ENCODE measurements at places on chromosomes 3 and 15.

- no peak for DNase-seq
Measured at GRCh38 chr3:110731148-110731547, 340.5 kb upstream of the NECTIN3 start.

DNA sequence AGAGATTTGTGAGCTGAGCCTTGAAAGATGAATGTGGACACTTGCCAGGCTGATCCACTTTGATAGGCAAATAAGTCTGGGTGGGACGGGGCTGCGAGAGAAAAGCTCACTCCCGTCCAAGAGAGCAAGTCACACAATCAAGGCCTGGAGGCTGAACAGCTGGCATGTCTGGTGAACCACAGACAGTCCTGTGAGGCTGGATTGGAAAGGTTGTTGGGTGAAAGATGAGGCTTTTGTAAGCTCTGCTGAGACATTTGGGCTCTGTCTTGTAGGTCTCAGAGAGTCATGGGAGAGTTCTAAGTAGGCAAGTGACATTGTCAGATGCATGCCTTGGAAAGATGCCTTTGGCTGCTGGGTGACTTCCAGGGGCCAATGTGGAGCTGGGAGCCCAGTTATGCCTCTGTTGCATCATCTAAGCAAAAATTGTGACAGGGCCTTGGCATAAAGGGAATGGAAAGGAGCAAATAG lies 38.5 kb downstream of the RPLP1 start:
- DNase-seq, result no peak

DNA sequence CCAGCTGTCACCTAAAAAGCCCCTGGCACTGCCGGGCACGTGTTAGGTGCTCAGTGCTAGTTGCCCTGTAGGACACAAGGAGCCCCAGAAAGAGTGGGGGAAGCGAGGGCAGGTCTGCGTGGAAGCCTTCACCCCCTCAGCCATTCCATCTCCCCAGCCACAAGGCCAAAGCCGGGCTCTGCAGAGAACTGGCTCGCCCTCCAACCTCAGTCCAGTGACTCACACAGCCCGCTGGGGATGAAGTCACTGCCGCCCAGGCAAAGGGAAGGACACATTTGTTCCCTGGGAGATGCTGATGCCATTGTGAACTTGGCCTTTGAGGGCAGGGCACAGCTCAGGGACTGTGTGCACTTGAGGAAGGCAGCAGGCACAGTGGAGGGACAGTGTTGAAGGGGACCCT lies 48.1 kb downstream of the IQSEC1 start:
- DNase-seq, result no peak

GRCh38 chr3:14537590-14538450 lies 2.3 kb downstream of the GRIP2 start:
- no peak for DNase-seq

Measured in central memory CD8-positive, alpha-beta T cell (primary cell).